ENCODE measurements at places on chromosomes 1 and 21.

DNA sequence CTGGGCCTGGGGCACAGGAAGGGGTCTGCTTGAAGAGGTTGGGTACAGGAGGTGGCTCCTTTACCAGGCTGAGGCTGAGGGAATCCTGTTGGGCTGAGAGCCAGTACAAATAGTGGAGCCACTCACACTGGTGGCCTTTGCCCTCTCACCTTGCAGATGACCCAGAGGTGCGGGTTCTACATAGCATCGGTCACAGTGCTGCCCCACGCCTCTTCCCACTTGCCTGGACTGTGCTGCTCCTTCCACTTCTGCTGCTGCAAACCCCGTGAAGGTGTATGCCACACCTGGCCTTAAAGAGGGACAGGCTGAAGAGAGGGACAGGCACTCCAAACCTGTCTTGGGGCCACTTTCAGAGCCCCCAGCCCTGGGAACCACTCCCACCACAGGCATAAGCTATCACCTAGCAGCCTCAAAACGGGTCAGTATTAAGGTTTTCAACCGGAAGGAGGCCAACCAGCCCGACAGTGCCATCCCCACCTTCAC lies 1.8 kb upstream of the SLC50A1 start:
- DNase-seq: no peak

DNA sequence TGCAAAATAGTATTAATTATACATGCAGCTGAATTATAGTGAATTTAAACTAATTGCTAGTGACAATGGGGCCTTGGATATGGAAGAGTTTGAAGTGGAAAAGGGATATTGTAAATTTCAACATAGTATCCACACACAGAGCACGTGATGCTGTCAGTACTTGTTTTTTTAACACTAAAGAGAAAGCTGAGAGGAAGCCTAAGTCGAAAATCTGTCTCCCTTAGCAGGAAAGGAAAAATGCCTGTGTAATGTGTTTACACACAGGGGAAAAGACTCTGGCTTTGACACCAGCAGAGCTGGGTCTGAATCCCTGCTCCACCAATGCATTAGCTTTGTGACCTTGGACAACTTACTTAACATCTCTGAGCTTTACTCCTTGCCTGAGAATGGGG lies 42.6 kb downstream of the PCSK9 start:
- DNase-seq: no peak

DNA sequence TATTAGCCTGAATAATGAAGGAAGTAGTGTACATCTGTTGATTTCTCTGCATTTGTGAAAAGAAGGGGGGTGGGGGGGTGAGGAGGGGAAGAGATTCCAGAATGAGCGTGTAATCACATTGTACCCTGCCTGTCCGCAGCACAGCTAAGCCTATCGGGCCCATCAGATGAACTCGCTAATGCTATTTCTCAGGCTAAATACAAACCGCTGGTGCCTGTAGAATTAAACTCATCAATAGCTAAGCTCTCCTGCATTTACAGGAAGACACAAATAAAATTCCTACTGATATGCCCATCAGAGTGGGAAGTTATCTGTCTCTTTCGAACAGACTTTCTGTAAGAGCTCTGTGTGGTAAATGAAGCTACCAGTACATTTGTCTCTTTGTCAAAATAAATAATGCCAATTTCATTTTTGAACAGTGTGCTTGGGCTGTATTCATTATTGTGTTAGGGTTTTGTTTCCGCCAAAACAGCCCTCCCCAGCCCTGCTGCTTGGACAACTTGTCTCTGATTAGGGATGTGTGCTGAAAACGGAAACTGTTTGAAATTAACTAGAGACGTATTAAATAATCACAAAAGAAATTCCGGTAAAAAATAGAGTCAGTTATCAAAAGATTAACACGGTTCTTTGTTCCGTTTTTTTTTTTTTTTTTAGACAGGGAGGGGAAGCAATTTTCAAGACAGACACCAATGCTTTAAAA lies 305.4 kb downstream of the TTLL7 start:
- DNase-seq: no peak

DNA sequence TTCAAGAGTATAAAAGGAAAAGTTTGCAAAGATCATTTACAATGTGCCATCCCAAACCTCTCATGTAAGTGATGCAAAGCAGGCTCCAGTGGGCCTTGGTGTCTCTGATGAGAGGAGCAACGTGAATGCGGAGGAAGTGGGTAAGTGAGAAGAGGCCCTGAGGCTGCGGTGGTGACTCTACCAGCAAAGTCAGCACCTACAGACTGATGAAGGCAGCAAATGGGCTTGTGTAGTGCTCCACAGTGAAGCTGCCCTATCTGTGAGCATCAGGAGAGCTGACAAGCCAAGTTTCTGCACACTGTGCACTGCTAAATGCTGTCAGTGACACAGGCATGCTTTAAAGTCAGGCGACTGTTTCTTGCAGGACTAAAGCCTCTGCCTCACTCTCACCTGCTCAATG lies 15.6 kb upstream of the RAP1A start:
- peak; percentile 76 for DNase-seq

DNA sequence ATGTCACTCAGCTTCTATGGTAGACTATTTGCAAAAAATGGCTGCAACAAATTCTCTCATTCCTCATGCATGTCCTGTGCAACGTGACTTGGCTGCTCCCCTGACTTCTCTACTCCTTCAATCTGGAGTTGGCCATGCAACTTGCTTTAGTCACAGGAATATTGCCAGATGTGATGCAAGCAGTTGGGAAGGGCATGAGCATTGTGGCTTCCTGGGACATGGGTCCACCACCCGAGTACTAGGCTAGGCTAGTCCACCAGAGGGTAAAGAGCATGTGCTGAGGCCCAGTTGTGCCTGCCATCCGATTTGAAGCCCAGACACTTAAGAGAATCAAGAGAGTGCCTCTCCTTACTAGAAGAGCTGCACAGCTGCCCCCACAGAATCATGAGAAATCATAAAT lies 89.6 kb downstream of the DSCAM start:
- DNase-seq: no peak

DNA sequence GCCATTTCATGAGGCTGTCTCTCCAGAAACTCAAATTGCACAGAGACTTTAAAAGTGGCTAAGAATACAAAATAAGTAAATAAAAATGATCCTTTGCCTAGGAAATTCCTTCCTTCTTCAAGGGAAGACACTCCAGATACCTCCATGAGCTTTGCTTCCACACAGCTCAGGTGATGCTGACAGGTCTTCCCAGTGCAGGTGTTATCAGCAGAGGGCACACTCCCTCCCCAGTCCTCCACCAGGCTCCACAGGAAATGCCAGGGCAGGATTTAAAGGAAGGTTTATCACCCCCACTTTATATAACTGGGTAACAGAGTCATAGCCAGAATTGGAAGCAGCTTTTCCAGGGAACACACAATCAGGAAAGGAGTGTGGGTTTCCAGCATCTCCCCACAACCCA lies 5.7 kb downstream of the HSD3B2 start:
- no peak for DNase-seq

GRCh38 chr1:30305061-30305460 lies 418.3 kb downstream of the MATN1 start:
- no peak for DNase-seq

GRCh38 chr21:37888659-37889058 lies 27.6 kb downstream of the KCNJ6 start:
- no peak for DNase-seq

- no peak for DNase-seq
Observed at GRCh38 chr1:81989524-81989923, 188.8 kb downstream of the ADGRL2 start.

- DNase-seq: peak; percentile 95
Observed at GRCh38 chr1:41890825-41891198, 27.9 kb downstream of the HIVEP3 start.

- DNase-seq: no peak
Observed at GRCh38 chr1:33932871-33933270, 69.0 kb downstream of the HMGB4 start.

DNA sequence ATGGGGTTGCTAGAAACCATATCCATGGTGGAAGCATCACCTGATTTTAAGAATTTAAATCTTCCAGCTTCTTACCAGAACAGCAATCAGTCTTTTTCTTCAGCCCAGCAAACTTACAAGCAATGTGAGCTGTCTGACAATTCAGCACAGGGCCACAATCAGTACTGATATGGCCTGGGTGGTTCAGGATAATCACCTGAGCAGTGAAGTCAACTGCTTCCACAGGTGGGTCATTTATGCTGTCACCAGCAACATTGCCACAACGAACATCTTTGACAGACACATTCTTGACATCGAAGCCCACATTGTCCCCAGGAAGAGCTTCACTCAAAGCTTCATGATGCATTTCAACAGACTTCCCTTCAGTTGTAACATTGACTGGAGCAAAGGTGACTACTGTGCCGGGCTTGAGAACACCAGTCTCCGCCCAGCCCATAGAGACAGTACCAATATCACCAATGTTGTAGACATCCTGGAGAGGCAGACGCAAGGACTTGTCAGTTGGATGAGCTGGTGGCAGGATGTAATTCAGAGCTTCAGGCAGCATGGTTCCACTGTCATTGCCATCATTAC lies 74.8 kb downstream of the SERINC2 start:
- DNase-seq: no peak

GRCh38 chr1:172448995-172449584 lies 5.2 kb upstream of the PIGC start:
- no peak for DNase-seq

DNA sequence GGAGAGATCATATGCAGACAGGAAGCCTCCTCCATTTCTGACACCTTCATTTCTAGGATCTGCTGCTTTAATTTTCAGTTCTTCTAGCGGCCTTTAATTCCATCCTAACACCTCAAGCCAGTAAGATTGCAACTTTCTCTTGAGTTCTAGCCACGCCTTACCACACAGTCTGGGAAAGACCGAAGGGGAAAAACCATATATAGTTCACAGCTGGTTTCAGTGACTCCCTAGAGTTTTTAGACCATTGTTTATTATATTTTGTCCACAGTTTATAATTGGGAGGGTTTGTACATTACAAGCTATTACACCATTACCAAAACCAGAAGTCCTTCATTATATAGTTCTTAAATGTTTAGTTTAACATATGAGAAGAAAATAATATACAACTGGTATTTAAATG lies 37.5 kb downstream of the DPH5 start:
- DNase-seq: no peak

GRCh38 chr1:79575424-79575823 lies 568.9 kb upstream of the ADGRL4 start:
- no peak for DNase-seq

- DNase-seq: no peak
Observed at GRCh38 chr1:167629681-167630567, at the start of gene RCSD1. Gene RCSD1 (plus strand): TSS chr1:167630232. CDS start chr1:167630424, 192 bp downstream.

GRCh38 chr1:205376739-205377138 lies 20.0 kb upstream of the KLHDC8A start:
- peak; percentile 37 for DNase-seq

DNA sequence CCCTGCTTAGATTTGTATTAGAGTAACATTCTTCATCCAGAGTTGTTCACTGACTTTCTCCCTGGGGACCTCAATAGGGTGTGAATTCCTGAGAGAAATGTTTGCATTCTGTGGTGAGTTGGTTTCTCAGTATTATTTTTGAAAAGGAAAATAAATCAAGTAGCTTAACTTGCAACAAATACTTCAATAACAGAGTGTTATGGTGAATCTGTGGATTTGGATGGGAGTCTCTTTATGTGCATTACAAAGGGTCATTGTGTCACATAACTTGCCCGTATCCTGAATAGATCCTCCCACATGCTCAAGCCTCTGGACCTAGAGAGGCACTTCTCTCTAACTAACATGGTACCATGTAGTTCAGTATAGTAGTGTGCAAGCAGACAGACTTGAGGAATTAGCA lies 68.4 kb upstream of the IPO9 start:
- DNase-seq: no peak

DNA sequence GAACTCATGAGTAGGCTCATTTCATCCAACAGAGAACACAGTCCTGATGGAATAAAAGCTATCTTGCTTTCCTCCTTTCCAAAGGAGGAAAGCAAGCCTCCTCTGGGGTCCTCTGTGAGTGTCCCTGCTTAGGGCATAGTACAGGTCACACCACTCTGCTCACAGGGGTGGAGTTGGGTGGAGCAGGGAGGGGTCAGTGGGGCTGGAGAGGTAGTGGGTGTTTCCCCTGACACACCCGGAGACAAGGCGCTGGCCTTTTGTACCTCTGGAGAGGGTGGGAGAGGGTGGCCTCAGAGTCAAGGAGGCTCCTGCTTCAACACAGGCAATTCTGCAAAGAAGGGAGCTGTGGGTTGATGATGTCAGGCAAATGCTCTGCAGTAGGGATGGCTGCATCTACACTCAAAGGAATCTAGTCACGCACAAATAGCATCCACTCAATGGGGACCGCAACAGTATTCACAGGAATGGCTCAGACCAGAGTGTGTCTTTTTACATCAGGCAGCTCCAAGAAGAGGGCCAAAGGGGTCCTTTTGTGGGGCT lies 58.6 kb upstream of the PLXNA2 start:
- DNase-seq: no peak

DNA sequence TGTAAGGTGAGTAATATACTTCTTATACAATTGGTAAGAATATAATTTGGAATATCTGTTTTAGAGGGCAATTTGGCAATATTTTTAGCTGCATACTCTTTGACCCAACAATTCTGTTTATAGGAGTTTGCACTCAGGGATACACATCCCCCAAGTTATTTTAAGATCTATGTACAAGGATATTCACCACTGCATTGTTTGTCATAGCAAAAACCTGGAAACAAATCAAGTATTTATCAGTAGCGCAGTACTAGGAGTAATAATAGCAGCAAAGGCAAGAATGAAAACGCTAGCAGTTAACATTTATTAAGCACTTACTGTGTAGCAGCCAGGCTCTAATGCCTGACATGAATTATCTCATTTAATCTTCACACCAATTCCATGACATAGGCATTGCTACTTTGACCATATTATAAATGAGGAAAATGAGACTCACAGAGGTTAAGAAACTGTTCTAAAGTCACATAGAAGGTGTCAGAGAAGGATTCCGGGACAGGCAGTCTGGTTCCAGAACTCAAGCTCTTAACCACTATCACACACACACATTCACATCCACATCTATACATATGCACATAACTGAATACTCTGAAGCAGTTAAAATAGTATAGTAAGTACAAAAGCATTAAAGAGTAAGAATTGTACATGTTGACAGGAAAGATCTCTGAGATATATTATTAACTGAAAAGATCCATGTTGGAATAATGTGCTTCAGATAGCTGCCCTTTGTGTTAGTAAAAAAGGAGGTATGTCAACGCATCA lies 30.6 kb downstream of the PHC2 start:
- no peak for DNase-seq

DNA sequence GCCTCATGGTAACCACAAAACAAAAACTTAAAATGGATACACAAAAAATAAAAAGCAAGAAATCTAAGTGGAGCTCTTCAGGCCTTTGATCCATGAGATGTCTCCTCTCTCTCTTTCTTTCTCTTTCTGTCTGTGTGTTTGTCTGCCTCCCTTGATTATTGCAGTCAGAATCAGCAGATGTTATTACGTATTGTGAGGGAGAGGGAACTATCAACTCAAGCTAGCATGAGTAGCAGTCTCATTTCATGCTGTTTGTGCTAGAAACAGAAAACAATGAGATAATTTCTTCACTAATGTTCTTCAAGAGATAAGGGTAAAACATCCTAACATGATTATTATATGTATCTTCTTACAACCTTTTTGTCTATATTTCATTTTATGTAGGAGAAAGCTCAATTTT lies 103.7 kb upstream of the PDC start:
- DNase-seq: no peak

- DNase-seq: no peak
Observed at GRCh38 chr1:47367651-47368050, 34.1 kb downstream of the CMPK1 start.

Measured in RPMI7951 (cell line).